ENCODE measurements at places on chromosomes 7 and 10.

DNA sequence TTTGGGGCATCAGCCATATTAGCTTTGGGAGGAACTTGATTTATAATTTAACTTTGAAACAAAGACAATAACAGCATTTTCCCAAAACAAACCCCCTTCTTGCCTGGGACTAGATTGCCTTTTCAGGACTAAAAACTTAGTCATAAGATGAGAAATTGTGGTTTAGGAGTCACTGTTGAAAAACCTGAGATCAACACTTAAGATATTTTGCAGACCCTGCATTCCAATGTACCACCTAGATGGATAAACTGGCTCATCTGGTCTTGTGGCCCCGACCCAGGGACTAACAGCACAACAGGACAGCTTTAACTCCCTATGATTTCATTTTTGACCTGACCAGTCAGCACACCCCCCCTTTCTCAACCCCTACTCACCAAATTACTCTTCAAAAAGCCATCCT is 1165.4 kb downstream of the XPNPEP1 start:
- no peaks in the 10 kb centered on the region for H3K4me1 ChIP-seq
- H3K36me3 ChIP-seq: no peaks in the 10 kb centered on the region
- H3K27ac ChIP-seq: no peak overlapping the region
- no peak for DNase-seq
- no peaks in the 10 kb centered on the region for H3K27me3 ChIP-seq

- peaks cover 5% of the 10 kb centered on the region for H3K4me1 ChIP-seq
- no peak overlapping the region for H3K4me3 ChIP-seq
- no peak for DNase-seq
- peaks cover 31% of the 10 kb centered on the region for H3K36me3 ChIP-seq
- H3K27me3 ChIP-seq: no peaks in the 10 kb centered on the region
These were observed 117.1 kb upstream of the DIP2C start for GRCh38 chr10:806451-807162.

- DNase-seq: no peak
- no peak overlapping the region for H3K4me3 ChIP-seq
- no peaks in the 10 kb centered on the region for H3K4me1 ChIP-seq
- H3K27ac ChIP-seq: no peak overlapping the region
- no peaks in the 10 kb centered on the region for H3K36me3 ChIP-seq
- H3K27me3 ChIP-seq: peaks cover 2% of the 10 kb centered on the region
These were observed 477.2 kb downstream of the GPAM start for GRCh38 chr10:111706331-111706730.

GRCh38 chr7:46672861-46673260 is 751.8 kb upstream of the IGFBP3 start:
- no peak overlapping the region for H3K4me3 ChIP-seq
- H3K27me3 ChIP-seq: no peaks in the 10 kb centered on the region
- no peak for DNase-seq
- H3K4me1 ChIP-seq: no peaks in the 10 kb centered on the region
- no peaks in the 10 kb centered on the region for H3K36me3 ChIP-seq

- no peak overlapping the region for H3K4me3 ChIP-seq
- no peaks in the 10 kb centered on the region for H3K4me1 ChIP-seq
- H3K36me3 ChIP-seq: no peaks in the 10 kb centered on the region
- no peak for DNase-seq
- H3K27ac ChIP-seq: no peak overlapping the region
- no peaks in the 10 kb centered on the region for H3K27me3 ChIP-seq
These were observed 857.9 kb downstream of the TYW1 start for GRCh38 chr7:67854221-67855178.

- H3K27ac ChIP-seq: no peak overlapping the region
- DNase-seq: no peak
- no peak overlapping the region for H3K4me3 ChIP-seq
- H3K36me3 ChIP-seq: no peaks in the 10 kb centered on the region
- peaks cover 5% of the 10 kb centered on the region for H3K4me1 ChIP-seq
These were observed 11.6 kb downstream of the GRID1 start for GRCh38 chr10:86354761-86355540.

DNA sequence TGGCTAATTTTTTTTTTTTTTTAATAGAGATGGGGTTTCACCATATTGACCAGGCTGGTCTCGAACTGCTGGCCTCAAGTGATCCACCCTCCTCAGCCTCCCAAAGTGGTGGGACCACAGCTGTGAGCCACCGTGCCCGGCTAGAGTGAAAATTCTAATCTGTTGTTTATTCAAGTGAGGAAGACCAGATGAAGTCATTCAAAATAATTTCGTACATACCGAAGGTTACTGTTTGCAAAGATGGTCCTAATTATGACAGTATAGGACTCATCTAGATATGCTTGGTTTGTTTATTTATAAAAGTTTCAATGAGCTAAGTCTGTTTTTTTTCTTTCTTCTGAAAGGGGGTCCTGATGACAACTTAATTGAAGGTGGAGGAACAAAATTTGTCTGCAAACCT is 376.8 kb downstream of the EXOC4 start:
- peaks cover 40% of the 10 kb centered on the region for H3K36me3 ChIP-seq
- H3K27me3 ChIP-seq: no peaks in the 10 kb centered on the region
- H3K4me3 ChIP-seq: no peak overlapping the region
- DNase-seq: no peak
- no peak overlapping the region for H3K27ac ChIP-seq
- no peaks in the 10 kb centered on the region for H3K4me1 ChIP-seq

DNA sequence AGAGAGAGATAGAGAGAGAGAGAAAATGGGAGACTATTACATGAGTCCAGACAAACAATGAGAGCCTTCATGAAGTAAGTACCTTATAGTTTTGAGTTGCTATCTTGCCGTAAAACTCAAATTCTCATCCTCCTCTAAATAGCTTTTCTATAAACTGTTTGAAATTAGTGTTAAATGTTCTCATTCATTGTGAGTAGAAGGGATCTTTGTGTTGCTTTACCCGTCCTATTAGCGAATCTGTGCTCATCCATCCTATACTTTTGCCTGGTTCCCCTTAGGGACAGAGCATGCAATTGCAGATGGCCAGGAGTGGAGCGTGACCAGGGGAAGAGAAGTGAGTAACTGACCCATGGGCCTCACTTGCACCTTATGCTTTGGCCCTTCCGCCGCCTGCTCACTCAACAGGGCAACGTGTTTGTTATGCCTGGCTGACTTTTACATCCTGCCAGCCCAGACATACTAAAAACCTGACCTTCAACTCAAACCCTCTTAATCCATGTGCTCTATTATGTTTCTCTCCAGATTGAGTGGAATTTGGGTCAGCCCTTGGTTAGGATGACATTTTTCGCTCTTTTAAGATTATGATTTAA is 244.2 kb upstream of the YAE1 start:
- H3K4me1 ChIP-seq: no peaks in the 10 kb centered on the region
- no peaks in the 10 kb centered on the region for H3K36me3 ChIP-seq
- no peak for DNase-seq
- H3K4me3 ChIP-seq: no peak overlapping the region
- H3K27ac ChIP-seq: no peak overlapping the region
- peaks cover 7% of the 10 kb centered on the region for H3K27me3 ChIP-seq

GRCh38 chr7:129667551-129667950 is 56.0 kb downstream of the NRF1 start:
- H3K27ac ChIP-seq: no peak overlapping the region
- no peaks in the 10 kb centered on the region for H3K27me3 ChIP-seq
- DNase-seq: no peak
- H3K4me1 ChIP-seq: peaks cover 7% of the 10 kb centered on the region
- H3K4me3 ChIP-seq: no peak overlapping the region

GRCh38 chr10:99234041-99234790 is 1.4 kb downstream of the HPSE2 start:
- peaks cover 84% of the 10 kb centered on the region for H3K27me3 ChIP-seq
- peak; percentile 66 for DNase-seq
- H3K36me3 ChIP-seq: no peaks in the 10 kb centered on the region
- peaks cover 23% of the 10 kb centered on the region for H3K4me1 ChIP-seq
- H3K4me3 ChIP-seq: peak overlapping the region; percentile 30

DNA sequence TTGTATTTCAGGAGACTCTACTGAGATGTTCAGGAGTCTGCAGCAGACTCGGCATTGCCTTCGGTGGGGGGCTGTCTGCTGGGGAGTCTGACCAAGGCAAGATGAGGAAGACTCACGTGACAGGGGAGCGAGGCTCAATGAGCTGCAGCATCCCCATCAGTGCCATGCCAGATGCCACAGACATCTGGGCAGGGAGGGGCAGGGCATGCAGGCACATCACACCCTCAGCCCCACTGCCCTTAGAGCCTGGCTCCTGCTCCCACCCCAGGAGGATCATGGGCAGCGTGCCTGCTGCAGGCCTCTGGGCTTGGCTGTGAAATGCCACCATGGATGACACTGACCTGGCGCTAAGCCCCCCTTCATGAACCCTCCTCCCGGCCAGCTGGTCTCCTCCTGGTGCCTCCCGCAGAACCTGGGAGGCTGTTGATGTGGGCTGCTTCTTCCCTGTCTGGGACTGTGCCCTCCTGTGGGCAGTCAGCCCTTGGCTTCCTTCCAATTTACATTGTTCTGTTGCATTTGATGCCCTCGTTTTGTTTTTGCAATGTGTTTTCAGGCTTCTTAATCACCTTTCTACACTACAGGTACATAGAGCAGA is 235.0 kb downstream of the PAXIP1 start:
- peaks cover 6% of the 10 kb centered on the region for H3K27me3 ChIP-seq
- no peak overlapping the region for H3K27ac ChIP-seq
- no peaks in the 10 kb centered on the region for H3K36me3 ChIP-seq
- DNase-seq: no peak
- H3K4me1 ChIP-seq: no peaks in the 10 kb centered on the region

DNA sequence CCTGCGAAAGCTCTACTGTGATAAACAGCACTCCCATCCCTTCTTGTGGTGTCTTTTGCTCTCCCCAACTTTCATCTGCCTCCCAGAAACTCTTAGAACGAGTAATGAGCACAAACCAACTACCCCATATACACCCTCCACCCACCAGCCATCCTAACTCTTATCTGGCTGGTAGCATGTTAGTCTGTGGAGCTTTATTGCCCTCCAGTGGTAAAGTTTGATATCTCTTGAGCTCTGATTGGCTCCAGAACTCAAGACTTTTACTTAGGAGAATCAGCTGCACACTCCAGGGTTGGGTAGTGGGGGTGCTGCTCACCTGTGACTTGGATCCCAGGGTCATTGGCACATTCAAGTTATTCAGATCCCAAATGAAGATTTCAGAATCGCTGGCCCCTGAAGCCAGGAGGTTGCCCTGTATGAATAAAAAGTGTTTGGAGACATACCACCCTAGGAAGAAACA is 10.9 kb downstream of the SEC31B start:
- H3K4me3 ChIP-seq: peak overlapping the region; percentile 34
- H3K36me3 ChIP-seq: peaks cover 32% of the 10 kb centered on the region
- DNase-seq: peak; percentile 15
- peak overlapping the region; percentile 79 for H3K27ac ChIP-seq
- peaks cover 70% of the 10 kb centered on the region for H3K4me1 ChIP-seq
- H3K27me3 ChIP-seq: no peaks in the 10 kb centered on the region

- DNase-seq: peak; percentile 27
- peaks cover 40% of the 10 kb centered on the region for H3K4me1 ChIP-seq
- H3K27ac ChIP-seq: peak overlapping the region; percentile 95
- no peaks in the 10 kb centered on the region for H3K27me3 ChIP-seq
- H3K4me3 ChIP-seq: peak overlapping the region; percentile 99
These were observed 733 bp upstream of the ARL5B start for GRCh38 chr10:18658271-18659124.

GRCh38 chr7:119748991-119749390 is 524.0 kb upstream of the KCND2 start:
- no peaks in the 10 kb centered on the region for H3K27me3 ChIP-seq
- no peaks in the 10 kb centered on the region for H3K4me1 ChIP-seq
- H3K36me3 ChIP-seq: no peaks in the 10 kb centered on the region
- DNase-seq: no peak
- H3K27ac ChIP-seq: no peak overlapping the region
- H3K4me3 ChIP-seq: no peak overlapping the region

GRCh38 chr7:28840592-28840995 is 117.5 kb downstream of the TRIL start:
- no peak for DNase-seq
- H3K27ac ChIP-seq: no peak overlapping the region
- H3K4me3 ChIP-seq: no peak overlapping the region
- H3K36me3 ChIP-seq: no peaks in the 10 kb centered on the region

DNA sequence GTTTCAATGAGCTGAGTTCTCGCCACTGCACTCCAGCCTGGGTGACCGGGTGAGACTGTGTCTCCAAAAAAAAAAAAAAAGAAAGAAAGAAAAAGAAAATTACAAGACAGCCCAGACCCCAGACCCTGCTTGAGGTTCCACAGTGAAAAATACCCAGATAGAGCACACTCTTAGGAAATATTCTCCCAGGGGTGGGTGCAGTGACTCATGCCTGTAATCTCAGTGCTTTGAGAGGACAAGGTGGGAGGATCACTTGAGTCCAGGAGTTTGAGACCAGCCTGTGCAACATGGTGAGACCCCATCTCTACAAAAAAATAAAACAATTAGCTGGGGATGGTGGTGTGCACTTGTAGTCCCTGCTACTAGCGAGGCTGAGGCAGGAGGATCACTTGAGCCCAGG is 41.1 kb upstream of the GTF2IRD1 start:
- H3K36me3 ChIP-seq: no peaks in the 10 kb centered on the region
- peaks cover 1% of the 10 kb centered on the region for H3K4me1 ChIP-seq

GRCh38 chr7:73308074-73308664 is 457 bp downstream of the NSUN5 start:
- H3K27me3 ChIP-seq: no peaks in the 10 kb centered on the region
- peak overlapping the region; percentile 95 for H3K4me3 ChIP-seq
- H3K36me3 ChIP-seq: peaks cover 23% of the 10 kb centered on the region

DNA sequence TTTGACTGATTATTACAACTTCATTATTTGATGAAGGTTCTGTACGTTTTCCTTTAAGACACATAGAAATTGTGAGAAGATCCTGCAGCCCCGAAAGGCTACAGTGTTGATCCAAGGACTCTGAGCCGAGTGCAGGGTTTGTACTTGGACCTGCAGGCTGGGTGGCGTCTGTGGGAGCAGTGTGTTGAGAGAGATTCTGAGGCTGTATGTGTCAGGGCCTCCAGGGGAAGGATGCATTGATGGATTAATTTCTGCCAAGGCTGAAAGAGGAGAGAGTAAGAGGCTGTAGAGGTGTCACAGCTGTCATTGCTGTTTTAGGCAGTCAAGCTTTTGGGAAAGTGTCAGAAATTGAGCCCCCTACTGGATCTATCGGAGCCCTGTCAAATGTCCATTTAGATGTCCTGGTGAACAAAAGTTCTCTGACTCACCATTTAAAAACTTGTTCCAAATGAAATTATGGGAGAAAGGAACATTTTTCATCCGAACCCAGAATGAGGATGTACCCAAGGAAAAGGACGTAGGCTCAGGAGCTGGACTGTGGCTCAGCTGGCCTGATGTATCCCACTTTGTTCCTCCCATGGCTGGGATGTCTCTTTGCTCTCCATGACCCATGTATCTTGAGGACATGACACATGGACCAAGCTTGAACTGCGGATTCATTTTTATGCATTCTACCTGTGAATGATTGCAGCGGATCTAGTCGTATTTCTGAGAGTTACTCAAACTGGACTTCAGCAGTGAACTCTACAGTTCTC is 102.2 kb downstream of the TCF7L2 start:
- peaks cover 2% of the 10 kb centered on the region for H3K36me3 ChIP-seq
- no peak overlapping the region for H3K27ac ChIP-seq
- no peak overlapping the region for H3K4me3 ChIP-seq
- no peak for DNase-seq
- peaks cover 11% of the 10 kb centered on the region for H3K27me3 ChIP-seq

- H3K4me3 ChIP-seq: no peak overlapping the region
- peaks cover 68% of the 10 kb centered on the region for H3K4me1 ChIP-seq
- H3K27me3 ChIP-seq: no peaks in the 10 kb centered on the region
- H3K36me3 ChIP-seq: peaks cover 10% of the 10 kb centered on the region
- DNase-seq: no peak
These were observed 105.8 kb downstream of the HIPK2 start for GRCh38 chr7:139671967-139672366.

- H3K4me3 ChIP-seq: no peak overlapping the region
- no peaks in the 10 kb centered on the region for H3K4me1 ChIP-seq
- no peak overlapping the region for H3K27ac ChIP-seq
- H3K27me3 ChIP-seq: no peaks in the 10 kb centered on the region
- no peaks in the 10 kb centered on the region for H3K36me3 ChIP-seq
- DNase-seq: no peak
These were observed 332.7 kb upstream of the MGMT start for GRCh38 chr10:129134371-129134770.

Data from activated naive CD8-positive, alpha-beta T cell treated with anti-CD3 and anti-CD28 coated beads, Interleukin-2, amount 50 U/mL, for 24 hours (primary cell).